Activated effector memory CD4-positive, alpha-beta T cell treated with anti-CD3 and anti-CD28 coated beads, Interleukin-2, amount 50 U/mL, for 16 hours (primary cell): ENCODE measurements at places on chromosomes 12 and 14.

- DNase-seq = no peak
These were observed 114.8 kb upstream of the FLRT2 start for GRCh38 chr14:85415015-85415712.

- no peak for DNase-seq
These were observed 2.9 kb downstream of the CIPC start for GRCh38 chr14:77100961-77101360.

DNA sequence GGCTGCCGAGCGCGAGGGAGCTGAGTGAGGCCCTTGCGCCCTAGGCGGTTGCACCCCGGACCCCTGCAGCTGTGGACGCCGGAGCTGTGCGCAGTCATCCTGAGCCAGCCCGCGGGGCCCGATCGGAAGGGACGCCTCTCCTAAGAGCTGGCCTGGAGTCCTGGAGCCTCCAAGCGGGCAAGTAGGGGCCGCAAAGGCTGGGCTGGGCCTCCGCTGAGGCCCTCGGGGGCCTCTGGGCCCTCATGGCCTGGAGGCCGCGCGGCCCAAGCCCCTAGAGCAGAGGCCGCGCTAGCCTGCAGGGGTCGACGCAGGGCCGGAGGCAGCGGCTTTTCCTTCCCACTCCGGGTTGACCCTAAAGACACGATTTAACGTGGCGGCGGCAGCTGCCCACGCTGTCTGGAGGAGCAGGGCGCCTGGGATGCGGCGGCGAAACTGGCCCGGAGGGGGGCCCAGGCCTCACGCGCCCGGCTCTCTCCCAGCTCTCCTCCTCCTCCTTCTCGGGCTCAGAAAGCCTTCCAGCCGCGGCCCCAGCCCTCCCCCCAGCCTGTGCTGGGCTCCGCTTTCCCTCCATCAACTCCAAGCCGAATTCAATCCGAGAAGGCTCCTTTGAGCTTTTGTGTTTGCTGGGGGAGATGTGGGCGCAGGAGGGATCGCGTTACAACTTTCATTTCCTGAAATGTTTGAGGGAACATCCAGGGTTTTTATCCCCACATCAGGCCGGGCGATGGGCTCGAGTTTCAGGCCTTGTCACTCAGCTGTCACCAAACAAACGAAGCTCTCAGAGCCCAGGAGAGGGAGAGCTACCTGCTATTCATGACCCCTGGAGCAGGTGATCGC is 11.6 kb downstream of the SIX1 start:
- no peak for DNase-seq

DNA sequence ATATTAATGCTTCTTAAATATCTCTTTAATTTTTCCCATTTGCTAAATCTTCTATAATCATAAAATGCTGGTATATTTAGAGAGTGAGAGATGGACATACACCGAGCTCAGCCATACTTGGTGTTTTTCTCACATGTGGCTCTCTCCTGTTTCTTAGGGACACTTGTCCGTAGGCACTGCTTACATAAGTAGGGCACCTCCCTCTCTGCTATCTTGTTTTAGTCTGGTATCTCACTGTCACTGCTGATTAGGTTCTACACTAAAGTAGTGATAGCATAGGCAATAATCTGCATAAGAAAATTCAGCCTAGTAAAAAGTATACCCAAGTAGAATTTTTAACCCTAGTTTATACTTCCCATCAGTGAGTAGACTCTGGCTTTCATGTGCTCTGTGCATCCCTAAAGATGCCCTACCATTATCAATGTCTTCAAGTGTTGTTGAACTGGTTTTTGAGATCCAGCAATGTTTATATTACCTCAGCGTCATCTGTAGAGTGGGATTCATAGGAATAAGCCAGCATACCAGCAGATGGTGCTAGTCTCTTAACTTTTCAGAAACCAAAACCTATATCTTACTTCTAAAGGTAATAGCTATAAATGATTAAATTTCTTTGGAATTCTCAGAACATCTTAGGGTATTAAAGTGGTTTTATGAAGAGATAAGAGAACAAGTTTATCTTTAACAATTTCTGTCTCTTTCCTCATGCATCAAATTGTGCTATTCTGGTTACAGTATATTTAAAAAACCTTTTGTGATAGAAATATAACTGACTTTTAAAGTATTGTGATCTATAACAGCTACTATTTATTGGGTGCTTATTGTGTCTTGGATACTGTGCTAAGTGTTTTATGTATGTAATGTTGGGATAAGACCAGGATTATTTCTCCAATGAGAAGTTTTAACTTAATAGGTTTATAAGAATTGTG is 32.9 kb downstream of the ARID2 start:
- no peak for DNase-seq

DNA sequence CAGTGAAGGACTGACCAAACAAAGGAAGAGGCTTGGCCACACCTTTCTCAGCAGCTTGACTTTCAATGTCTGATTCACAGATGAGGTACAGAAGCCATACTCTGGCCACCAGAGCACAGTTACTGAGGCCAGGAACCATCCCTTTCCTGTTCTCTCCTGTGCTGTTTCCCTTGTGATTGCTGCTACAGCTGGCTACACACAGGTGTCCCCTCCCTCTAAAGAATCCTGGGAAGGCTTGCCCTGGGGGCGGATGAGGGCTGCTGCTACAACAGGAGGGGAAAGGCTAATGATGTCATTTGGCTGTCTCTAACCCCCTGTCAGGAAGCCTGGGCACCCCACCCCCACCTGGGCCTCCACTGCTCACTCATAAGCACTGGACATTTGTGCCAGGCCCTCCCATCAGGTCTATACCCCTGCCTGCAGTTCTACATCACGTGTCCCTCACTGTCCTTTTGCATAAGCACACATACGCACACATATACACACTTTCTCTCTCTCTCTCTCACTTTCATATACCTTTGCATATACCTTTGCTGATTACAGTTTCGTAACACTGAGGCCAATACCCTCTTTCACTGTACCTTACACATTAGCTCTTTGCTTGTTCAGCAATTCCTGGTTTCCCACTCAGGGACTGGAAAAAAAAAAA is 41.4 kb downstream of the PRPF40B start:
- no peak for DNase-seq
